ENCODE measurements at places on chromosomes 3 and 15.

DNA sequence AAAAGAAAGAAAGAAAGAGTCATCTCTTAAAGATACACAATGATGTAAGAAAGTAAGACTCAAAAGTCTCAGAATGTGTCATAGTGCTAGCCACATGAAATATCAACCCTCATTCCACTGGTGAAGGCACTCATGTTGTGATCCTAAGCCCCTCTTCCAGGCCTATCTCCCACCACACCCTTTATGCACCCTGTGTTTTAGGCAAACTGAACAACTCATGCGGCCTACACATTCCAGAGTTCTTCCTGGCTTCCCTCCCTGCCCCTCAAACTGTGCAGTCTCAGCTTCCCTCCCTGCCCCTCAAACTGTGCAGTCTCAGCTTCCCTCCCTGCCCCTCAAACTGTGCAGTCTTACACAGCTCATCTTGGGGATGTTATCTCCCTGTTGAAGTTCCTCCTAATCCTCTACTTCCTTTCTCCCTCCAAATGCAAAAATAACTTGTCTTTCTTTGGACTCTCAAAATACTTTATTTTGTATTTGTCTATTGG is 69.0 kb upstream of the FNDC3B start:
- peak; percentile 46 for DNase-seq

GRCh38 chr3:37173806-37174205 is 576 bp downstream of the LRRFIP2 start:
- no peak for DNase-seq

DNA sequence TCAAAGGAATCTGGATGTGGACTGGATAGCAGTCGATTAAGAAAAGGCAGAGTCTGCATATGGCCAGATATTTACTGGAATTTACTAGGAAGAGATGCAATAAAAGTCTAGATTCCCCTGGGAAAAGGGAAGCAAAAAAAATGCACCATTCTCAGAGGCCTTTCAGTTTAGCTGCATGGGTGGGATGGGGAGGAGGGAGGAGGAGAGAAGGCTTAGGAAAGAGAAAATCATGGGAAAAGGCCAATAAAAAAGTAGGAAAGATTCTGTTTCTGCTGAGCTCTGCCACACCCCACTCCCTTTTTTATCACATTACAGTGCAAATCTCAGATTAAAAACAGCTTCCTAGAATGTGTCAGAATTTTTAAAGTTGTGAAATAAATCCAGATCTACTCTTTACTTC is 103.6 kb downstream of the ADAMTS9 start:
- DNase-seq: no peak

- DNase-seq: no peak
Observed at GRCh38 chr3:13717222-13717895, 162.5 kb downstream of the WNT7A start.

DNA sequence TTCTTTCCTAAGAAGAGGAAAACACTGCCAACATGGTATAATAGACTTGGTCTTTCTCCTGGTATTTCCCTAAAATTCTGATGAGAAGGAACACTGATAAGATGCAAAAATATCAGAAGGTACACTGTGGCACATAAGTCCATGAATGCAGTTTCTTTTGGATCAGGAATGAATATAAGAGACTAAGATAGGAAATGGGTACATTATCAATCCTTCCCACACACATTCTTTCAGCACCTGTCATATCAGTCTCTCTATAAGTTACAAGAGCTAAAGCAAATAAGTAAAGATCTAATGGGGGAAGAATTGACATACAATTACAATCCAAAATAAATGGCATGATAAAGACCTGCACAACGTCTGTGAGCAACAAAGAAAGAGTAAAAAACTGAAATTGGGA is 1101.0 kb downstream of the ROBO2 start:
- no peak for DNase-seq

DNA sequence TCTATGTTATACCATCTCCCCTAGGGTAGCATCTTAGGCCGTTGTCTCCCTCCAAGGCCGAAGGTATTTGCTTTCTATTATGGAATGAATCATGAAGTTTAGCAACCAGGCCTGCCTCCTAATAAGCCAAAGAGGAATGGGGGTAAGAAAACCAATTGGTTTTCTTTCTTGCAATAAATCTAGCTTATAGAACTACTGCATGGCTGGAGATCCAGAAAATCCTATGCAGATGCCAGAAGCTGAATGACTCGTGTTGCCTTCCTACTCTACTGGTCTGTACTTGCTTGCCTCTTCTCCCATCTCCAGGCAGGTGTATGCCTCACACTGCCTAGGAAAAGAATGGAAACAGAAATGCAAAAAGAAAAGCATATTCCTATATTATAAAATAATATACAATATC is 31.1 kb upstream of the IL16 start:
- DNase-seq: no peak

- DNase-seq: peak; percentile 92
Observed at GRCh38 chr3:144018776-144019175, 47.2 kb downstream of the DIPK2A start.

- DNase-seq: peak; percentile 66
Observed at GRCh38 chr3:186598108-186598784, 14.6 kb upstream of the AHSG start.

- DNase-seq: no peak
Observed at GRCh38 chr15:41024131-41024530, 70.9 kb downstream of the CHAC1 start.

Measured in HT1080 (cell line).